GM12878 (cell line): ENCODE measurements at places on chromosomes 4 and X. TPM values are rescaled to one million over a fixed set of nuclear protein-coding genes. Genes with fewer than 3 reads are reported as not detected.

DNA sequence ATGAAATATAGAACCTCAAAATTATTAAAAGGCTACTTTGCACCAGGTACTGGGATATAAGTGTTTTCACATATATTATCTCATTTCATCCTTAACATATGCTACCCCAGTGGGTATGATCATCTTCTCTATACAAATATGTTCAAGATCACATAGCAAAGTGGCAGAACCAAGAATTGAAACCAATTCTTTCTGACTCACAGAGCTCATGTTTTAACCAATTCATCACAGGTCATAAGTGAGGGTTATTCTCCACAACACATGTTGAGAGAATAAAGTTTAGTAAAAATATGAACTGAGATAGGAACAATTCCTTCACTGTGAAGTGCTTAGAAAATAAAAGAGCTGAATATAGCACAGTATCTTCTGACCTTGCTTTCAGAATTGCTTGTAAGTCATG is 442.9 kb upstream of the RASGEF1B start:
- no peak for DNase-seq

Gene SCARB2
- 6.2 and 8.4 TPM in 2 replicates for total RNA-seq

- DNase-seq = no peak
Observed at GRCh38 chr4:3271131-3271530, 21.7 kb upstream of the RGS12 start.

Gene MAGEA4
- not detected in 2 replicates for total RNA-seq

DNA sequence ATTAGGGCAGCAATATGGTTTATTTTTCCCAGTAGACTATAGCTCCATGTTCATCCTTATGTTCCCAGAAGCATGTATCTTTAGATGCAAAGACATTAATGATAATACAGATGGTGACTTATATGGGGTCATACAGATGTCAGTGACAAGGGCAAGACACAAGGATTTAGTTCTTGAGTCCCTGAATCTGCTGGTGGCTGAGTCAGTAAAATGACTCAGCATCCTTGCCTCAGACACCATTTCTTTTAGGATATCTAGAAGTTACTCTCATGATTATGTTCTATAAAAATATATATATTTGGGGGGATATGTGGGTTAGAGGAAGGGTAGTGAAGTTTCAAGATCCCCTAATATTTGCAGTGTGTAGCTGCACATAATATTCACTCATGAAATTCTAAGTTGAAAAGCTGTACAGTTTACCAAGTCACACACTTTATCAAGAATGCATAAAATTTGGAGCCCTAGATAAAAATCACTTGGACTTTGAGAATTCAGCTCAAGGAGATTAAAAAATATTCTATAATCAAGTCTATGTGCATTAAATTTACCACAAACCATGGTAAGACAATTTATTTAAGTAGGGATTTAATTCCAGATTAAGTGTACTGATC is 101.9 kb downstream of the LNX1 start:
- DNase-seq = no peak
